Stimulated activated CD4-positive, alpha-beta T cell treated with anti-CD3 and anti-CD28 coated beads, TNF-alpha, amount 100 ng/mL, for 24 hours (primary cell): ENCODE measurements at places on chromosomes 1 and 21.

DNA sequence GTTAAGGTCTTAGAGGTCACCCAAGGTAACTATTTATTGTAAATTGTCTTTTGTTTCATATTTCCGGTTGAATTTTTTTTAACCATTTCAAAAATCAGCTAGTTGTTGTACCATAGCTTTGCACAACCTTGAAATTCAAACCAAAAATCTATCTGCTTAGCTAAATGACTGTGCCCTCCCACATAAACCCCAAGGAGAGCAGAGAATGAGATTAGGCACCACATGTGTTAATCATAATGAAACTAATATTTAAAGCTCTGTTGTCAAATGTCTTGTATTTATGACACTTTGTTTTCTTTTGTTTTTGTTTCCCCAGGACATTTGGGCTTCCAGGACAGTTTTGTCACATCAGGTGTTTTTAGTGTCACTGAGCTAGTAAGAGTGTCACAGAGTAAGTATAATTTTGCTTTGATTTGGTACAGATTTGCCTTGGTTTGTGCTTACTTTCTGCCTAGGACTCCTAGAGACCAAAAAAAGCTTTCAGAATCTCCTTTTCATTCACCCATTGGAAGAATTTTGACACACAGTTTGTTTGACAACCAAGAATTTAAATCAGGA lies 249.9 kb downstream of the NFIA start:
- DNase-seq = no peak

DNA sequence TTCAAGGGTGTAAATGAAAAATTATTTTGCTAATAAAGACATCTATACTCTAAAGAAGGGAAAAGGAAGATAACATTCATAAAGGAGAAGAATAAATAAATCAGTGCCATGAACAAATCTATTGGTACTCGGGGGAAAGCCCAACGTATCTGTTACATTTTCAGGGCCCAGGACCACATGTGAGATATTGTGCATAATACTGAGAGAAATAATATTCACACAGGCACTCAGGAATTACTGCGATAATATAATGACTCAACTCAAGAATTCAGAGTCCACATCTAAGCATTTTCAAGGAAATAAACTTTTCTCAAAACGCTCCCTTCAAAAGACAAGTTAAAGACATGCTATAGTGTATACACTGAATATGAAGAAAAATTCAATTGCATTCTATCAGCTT lies 108.8 kb downstream of the SMYD2 start:
- DNase-seq = no peak

- DNase-seq = no peak
Measured at GRCh38 chr1:9382643-9383491, 90.2 kb downstream of the SPSB1 start.

GRCh38 chr1:66331658-66332547 lies 202.1 kb upstream of the SGIP1 start:
- DNase-seq = no peak

- DNase-seq = no peak
Measured at GRCh38 chr1:105785021-105785420, 1271.5 kb upstream of the PRMT6 start.

DNA sequence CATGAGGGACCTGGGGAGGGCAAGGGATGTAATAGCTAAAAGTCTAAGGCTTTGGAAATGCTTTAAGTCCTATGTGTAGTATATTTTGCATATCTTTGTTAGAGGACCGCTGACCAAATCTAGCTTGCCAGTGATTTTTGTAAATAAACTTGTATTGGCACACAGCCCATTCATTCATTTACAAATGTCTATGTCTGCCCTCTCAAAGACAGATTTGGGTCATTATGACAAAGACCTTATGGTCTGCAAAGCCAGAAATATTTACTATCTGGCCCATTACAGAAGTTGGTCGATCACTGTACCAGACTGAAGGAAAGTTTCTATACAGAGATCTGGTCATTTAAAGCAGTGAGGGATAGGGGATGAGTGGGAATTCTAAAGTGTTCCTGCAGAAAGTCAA lies 120.1 kb upstream of the RAVER2 start:
- no peak for DNase-seq

GRCh38 chr21:46438241-46438640 lies 20.4 kb upstream of the DIP2A start:
- DNase-seq = no peak

DNA sequence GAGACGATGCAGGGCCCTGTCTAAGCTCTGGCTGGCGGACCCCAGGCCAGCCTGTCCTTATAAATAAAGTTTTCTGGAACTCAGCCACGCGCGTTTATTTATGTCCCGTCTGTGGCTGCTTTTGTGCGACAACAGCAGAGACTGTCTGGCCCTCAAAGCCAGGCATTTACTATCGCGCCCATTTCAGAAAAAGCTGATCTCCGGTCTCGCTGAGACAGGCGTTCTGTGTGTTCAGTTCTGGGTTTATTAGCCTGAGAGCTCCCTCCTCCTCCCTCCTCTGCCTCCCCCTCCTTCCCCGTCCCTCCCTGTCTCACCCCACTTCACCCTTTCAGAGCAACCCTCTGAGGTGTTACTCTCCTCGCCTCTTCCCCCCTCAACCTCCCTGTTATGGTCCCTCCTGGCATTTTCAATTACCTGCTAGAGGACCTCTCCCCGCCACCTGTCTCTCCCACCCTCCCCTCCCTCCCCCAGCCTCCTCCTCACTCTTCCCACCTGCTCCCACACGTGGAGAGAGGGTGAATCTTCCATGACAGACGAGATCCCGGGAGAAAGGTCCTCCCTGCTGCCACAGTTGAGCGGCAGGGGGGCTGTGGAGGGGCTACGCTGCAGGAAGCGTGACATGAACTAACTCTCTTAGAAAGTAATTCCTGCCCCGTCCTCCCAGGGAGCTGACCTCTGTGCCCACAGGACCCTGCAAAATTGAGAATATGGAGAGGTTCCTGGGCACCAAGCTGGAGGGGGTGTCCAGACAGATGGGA lies 59.9 kb downstream of the SPSB1 start:
- no peak for DNase-seq

DNA sequence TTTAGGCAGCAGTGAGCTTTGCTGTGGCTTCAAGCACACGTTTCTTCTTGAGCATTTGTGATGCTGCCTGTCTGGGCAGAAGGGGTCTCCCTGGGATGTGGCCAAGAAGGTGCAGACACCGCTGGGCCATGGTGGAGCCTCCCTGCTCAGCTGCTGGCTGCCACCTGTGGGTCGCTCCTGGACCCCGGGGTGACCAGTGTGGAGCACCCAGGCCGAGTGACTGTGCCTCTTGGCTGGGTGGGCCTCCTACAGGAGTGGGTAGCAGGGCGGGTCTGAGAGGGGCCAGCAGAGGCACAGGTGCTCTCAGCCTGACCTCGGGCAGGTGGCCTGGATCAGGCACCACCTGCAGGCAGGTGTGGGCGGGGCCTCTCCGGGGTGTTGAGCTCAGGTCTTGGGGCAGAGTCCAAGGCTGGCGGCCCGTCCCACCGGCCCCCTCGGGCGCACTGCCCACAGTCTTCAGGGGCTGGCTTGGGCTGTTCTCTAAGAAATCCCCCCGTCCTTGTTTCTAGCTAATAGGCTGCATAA lies 42.0 kb upstream of the COL6A1 start:
- no peak for DNase-seq
